ENCODE measurements at places on chromosomes 4 and X.

- no peak for DNase-seq
These were observed 208.8 kb downstream of the GRIA3 start for GRCh38 chrX:123392921-123393320.

- DNase-seq, result no peak
These were observed 161.2 kb upstream of the AMOT start for GRCh38 chrX:113001836-113002235.

DNA sequence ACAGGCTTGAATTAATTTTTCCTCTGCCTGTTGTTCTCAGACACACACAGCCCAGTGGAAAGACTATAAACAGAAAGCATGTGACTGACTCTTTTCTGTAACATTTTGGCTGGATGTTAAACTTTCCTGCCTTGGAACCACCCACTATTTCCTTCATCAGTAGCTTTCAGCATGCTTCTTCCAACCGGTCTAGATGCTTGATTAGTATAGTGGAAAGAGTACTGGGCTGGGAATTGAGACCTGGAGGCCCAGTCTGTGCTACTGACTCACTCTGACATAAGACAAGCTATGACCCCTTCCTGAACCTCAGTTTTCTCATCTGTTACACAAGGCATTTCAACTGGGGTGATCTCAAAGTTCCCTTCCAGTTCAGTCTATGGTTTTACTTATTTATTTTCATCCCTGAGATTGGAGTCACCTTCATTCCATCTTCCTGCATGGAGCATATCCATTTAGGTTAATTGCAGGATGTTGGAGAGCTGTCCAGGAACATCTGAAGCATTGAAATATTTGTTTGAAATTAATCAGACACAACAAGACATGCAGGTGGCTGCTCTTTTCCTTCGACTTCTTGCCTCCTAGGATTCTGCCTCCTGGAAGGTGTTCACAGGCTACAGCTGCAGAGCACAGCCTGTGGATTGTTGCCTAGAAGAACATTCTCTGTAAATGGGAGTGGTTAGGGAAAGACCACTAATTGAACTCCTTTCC is 173.4 kb downstream of the RTL9 start:
- DNase-seq, result no peak

DNA sequence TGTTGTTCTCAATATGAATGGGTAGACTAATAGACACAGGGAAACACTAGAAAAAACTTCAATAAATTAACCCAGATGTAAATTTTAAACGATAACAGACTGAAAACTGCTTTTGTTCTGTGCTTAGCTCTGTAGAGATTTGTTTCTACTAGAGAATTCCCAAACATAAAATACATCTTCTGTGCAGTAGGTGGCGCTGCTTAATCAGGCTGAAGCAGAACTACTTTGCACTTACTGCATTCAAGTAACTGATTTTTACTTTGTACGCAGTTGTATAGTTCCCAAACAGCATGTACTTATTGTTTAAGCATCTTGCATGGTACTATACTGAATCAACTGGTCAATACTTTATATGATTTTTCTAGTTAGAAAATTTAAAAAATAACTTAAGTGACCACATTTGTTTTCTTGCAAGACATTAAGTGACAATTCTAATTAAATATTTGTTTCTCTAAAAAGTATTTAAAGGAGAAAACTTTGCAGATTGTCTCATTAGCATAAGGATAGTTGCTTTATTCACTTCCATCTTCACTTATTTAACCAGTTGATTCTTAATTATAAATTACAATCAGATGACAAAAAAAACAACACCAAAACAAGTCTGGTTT is 490.6 kb downstream of the IL15 start:
- peak; percentile 20 for DNase-seq

DNA sequence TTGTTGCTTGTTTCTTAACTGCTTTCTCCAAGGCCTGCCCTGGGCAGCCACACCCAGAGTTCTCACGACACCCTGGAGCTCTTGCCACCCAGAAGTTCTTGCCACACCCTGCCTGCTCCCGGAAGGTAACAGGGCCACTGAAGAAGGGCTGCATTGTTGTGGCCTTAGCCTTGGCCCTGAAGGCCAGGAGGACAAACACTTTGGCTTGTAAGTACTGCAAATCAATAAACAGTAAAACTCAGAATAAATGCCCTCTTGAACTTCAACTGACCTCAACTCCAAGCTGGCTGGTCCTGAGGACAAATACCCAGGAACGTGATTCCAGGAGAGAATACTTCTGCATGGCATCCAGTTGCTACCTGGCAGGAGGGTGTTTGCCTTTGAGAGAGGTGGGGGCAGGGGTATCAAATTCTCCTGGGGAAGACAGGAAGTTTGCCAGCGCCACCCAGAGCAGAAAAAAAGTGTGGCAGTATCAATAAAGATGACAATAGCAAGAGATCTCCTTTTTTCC is 54.1 kb downstream of the TLR10 start:
- no peak for DNase-seq

DNA sequence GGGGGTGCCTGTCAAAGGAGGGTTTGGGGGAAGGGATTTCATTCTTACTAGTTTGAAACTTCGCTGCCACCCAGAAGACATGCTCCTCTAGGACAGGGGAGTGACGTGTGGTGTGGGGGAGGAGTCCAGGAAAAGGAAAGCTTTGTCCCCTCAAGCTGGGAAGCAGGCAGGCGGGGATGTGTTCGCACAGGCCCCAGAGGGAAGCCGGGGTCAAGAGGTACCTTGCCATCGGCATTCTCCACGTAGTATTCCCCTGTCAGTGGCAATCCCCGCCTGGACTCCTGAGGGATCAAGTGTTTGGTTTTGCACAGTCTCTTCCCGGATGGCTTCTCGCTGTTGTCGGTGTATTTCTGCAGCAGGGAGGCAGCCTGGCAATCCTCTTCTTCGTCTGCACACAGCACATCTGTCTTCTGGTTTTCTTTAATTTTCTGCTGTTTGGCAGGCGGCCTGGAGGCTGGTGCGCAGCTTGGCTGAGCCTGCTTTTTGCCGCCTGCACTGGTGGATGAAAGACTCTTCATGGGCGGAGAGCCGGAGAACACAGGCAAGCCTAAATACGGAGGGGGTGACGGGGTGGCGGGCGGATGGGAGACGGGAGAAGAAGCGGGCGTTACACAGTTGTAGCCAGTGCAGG is 35.1 kb downstream of the BCOR start:
- DNase-seq, result no peak

- DNase-seq, result no peak
These were observed 1401.6 kb downstream of the ADGRL3 start for GRCh38 chr4:62601737-62602136.

DNA sequence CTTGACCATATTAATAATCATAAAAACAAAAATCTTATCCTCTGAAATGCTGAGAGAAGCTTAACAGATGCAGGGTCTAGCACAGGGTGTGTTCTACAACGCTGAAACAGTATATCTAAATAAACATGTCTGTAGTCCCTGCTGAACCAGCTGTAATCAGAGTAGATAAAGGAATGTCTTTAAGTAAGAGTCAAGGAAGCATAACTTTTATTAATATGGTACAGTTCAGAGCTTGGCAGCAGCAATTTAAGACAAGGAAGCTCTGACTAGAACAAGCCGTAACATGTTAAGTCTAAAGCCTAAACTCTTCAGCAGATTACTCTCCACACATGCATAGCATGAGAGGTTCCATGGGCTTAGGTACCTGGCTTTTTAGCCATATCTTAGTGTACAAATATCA is 36.1 kb downstream of the NFKB1 start:
- no peak for DNase-seq

DNA sequence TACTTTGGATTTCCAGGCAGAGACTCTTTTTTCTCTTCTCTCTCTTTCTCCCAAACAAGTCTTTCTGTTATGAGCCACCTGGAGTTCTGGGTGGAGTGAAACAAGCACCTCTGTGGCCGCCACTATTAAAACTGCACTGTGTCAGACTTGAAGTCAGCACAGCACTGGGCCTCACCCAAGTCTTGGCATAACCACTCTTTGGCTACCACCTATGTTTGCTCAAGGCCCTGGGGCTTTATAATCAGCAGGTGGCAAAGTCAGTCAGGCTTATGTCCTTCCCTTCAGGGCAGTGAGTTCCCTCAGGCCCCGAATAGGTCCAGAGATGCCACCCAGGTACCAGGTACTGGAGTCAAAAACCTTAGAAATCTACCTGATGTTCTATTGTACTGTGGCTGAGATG is 52.4 kb downstream of the ITIH6 start:
- no peak for DNase-seq

DNA sequence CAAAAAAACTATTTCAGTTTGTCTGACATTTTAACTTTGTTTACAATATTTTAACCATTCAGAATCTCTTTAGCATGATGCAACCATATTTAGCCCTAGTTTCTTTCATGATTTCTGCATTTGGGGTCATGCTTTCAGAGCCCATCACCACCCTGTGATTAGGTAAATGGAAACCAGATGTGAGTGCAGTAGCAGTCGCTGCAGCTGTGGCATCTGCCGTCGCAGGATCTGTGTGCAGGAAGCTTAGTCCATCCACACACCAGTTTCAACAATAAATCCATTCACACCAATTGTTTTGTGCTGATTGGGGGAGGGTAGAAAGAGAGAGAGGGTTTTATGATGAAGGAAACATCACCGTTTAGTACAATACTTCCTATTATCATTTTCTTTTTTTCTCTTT is 130.5 kb downstream of the CPEB2 start:
- no peak for DNase-seq

GRCh38 chrX:23799469-23800065 is 16.6 kb downstream of the SAT1 start:
- no peak for DNase-seq

- DNase-seq, result no peak
These were observed 7.8 kb downstream of the CNGA2 start for GRCh38 chrX:151742311-151742710.

- DNase-seq, result no peak
These were observed 906 bp downstream of the DKK2 start for GRCh38 chr4:107034996-107035818.

- no peak for DNase-seq
These were observed 1056.0 kb downstream of the STIM2 start for GRCh38 chr4:27916452-27917184.

GRCh38 chrX:45761920-45762319 is 561.2 kb upstream of the DIPK2B start:
- DNase-seq, result no peak

GRCh38 chr4:152929888-152930287 is 6.2 kb upstream of the FHDC1 start:
- no peak for DNase-seq

GRCh38 chr4:17945303-17945702 is 76.3 kb downstream of the LCORL start:
- no peak for DNase-seq

DNA sequence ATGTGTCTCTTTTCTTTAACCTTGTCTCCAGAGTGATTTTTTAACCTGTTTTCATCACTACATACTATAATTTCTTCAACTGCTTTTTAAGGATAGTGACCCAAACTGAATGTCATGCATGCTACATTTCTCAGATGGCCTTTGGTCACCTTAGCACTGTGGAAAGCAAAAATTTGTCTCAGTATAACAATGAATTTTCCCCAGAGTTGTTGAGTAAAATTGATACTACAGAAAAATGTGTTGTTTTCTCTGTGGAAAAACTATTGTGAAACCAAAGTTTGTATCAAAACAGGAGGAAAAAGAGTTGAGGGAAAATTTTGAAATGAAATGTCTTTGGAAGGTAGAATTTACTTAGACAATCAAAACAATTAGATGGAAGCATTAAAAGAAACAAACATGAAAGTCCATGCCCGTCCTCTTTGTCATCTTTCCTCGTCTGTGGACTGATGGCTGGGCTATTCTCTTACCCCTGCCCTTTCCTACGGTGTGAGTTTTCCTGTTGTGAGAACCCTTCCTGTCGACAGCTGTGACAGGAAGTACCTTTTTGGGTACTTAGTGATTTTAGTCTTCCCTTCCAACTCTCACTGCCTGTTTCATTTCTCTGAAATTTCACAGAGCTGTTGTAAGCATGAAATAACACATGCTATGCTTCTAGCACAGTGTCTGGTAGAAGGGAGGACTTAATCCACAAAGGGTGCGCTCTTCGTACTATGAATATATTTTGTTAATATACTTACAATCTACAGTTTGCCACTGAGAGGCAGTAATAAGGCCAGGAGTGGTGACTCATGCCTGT is 50.8 kb downstream of the LRP2BP start:
- DNase-seq, result no peak

DNA sequence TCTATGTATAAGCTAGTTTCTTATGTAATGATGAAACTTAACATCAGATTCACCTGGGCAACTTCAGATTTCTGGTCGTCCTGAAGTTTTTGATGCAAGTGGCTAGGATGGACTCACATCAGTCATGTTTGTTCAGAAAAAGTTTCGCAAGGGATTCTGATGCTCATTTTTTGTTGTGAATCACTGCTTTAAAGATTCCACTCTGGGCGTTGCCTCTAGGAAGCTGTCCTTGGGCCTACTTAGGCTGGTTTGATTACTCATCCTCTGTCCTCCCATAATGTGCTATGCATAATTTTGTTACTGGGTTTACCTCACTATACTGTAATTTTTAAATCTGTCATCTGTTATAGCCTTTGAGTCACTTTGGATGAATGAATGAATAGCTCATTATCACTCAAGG is 30.8 kb downstream of the HERC3 start:
- DNase-seq, result no peak

DNA sequence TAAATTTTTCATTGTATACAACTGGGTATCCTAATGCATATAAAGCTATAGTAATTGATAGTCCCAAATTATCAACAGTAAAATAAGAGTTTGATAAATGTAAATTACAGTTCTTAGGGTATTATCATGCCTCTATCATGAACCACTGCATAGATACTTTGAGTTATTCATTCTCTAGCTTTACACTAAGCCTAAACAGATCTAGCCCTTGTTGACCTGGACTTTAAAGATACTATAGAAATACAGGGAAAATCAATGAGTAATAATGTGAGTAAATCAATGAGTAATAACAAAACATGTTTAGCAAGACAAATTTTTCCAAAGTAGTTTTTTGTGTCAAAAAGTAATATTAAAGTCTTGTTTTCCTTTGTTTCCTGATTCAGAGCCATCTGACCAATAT is 228.4 kb downstream of the SCFD2 start:
- DNase-seq, result no peak

GRCh38 chr4:76429636-76430035 is 5.4 kb upstream of the SHROOM3 start:
- no peak for DNase-seq

GRCh38 chrX:67614423-67614822 is 70.6 kb downstream of the AR start:
- DNase-seq, result no peak

DNA sequence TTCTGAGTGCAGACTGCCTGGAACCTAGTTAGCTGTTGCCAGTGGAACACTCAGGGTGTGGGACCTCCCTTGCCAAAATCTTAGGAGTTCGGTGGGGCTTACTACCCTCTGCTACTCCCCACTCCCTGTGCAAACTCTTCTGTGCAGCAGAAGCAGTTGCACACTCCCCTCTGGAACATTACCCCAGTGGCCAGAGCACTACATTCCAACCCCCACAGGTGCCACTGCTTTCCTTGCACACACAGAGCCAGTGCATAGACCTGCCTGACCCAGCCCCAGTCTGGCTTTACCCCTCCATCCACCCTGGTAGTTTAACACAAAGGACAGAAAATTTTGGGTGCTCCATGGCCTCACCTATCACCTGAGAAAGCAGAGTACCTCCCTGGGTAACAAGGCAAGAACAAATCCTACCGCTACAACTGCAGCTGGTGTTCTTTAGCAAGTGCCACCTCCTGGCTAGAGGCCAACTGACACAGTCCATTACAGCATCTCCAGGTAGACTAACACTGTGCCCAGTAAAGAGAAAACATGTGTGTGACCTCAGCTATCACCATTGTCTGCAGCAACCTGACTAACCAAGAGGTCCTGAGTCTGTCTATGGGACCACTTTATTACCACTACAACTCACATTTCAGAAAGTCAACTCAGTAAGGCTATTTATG is 11.5 kb upstream of the RASSF6 start:
- no peak for DNase-seq

Measured in stimulated activated CD4-positive, alpha-beta T cell treated with anti-CD3 and anti-CD28 coated beads, Interleukin-1b, Interleukin-23, amount 100 ng/mL, for 1 hour (primary cell).